ENCODE measurements at places on chromosomes 11 and 22.
A peak's percentile ranks its signal among the peaks of the same experiment; 100 is the strongest.

- no peak for DNase-seq
Observed at GRCh38 chr11:27694992-27695391, 5.3 kb downstream of the BDNF start.

GRCh38 chr11:119320776-119321524 is 4.0 kb upstream of the MCAM start:
- no peak for DNase-seq

GRCh38 chr22:32754413-32755041 is 47.0 kb upstream of the TIMP3 start:
- DNase-seq: no peak

DNA sequence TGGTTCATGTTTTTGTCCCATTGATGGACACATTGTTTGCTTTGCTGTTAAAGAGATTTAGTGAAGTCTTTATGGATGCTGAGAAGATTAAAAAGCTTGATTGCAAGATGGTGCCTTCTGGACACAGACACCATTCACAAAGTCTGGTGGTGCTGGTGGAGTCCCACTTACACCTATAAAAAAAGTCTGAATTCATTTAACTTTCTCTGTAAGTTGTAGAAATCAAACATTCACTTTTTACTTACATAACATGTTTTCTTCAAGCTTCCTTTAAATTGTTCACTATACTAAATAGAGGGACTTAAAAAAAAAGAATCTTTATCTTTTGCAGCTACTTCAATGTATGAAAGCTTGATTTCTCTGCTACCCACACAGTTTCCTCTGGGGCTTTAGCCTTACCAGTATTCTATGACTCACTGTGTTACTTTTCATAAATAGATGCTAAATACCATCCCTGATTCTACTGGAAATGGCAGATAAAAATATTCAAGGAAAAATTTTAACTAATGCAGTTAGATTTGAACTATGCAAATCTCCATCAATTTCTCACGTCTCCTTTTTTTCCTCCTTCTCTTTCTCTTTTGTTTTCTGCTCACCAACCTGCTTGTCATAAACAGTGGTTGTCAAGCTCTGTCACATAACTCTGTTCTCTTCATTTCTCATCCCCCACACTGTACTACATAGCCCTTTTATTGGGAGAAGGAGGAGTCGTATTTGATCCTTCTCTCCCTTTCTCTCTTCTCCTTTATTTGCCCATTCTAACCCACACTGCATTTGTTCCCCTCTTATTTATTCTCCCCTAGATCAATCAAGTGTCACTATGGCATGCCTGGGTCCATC is 89.7 kb downstream of the FAM76B start:
- DNase-seq: no peak

- DNase-seq: no peak
Observed at GRCh38 chr22:26777156-26777801, 119.9 kb downstream of the MIAT start.

GRCh38 chr22:46367707-46368191 is 32.2 kb downstream of the TRMU start:
- DNase-seq: no peak

DNA sequence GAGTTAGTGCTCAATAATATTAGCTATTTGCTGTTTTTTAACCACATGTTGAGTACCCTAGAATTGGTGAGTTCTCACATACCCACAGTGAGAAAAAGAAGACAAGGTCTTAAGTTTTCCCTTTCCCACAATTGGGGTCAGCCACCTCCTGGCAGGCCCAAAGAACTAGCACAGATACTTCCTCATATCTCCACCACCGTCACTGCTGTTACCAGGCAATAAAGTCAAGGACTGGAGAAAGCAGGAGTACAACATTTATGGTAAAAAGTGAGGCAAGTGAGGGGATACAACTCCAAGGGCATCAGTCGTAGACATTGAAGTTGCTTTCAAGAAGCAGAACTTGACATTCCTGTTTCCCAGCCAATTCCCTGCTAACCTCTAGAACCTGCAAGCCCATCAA is 19.6 kb downstream of the ELP4 start:
- no peak for DNase-seq

DNA sequence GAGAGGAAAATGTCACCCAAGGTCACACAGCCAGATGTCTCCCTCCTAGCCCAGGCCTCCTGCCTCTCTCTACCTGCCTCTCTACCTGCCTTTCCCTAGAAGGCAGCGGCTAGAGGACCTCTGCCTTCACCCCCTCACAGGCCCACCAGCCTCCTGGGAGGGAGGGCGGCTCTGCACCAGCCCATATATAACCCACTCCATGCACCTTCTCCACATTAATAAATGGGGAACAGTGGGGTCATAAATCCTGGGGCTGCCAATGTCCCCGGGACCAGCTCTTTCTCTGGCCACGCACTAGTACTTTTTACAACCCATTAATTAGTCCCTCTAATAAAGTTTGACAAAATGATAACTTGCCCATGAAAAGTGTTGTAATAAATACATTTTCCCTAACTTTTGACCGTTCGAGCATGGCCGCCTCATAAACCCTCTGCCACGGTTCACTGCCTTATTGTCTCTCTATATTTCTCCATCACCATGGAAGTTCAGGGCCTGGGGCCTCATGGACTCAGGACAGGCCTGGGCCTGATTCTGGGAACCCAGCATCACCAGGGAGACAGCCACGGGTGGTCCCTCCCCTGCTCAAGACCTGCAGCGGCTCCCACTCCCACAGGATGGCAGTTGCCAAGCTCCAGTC is 102.1 kb downstream of the MN1 start:
- no peak for DNase-seq

GRCh38 chr11:121159741-121160140 is 58.7 kb downstream of the TECTA start:
- DNase-seq: no peak

DNA sequence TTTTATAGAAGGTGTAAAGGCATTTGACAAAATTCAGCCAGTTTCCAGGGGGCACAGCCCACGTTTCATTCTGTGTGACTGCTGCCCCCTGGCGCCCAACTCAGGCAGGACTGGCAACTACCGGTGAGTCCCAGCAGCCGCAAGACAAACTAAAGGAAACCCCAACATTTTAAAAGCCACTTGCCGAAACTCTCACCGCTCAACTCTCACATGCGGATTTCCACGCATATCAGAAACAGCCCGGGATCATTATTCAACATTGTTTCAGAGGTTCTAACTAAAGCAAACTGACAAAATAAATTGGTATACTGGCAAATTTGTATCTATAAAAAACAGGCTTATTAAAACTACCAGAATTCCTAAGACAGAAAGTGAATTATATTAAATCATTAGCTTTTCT is 48.2 kb downstream of the MORC2 start:
- DNase-seq: peak; percentile 67

DNA sequence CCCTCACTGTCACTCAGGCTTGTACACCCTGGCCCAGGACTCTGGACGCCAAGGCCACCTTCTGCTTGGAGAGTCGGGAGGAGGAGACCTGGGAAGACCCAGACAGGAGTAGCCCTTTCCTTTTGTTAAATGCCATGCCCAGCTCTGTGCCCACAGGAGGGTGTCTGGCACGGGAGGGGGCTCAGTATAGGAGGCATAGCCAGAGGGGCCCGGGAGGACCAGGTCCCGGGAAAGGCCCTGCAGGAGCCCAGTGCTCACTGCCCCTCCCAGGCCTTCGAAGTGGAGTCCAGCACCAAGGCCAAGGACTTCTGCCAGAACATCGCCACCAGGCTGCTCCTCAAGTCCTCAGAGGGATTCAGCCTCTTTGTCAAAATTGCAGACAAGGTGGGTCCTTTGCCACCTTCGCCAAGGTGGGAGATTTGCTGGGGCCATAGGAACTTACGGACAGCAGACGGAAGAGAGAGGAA is 79.0 kb downstream of the MYO7A start:
- no peak for DNase-seq

DNA sequence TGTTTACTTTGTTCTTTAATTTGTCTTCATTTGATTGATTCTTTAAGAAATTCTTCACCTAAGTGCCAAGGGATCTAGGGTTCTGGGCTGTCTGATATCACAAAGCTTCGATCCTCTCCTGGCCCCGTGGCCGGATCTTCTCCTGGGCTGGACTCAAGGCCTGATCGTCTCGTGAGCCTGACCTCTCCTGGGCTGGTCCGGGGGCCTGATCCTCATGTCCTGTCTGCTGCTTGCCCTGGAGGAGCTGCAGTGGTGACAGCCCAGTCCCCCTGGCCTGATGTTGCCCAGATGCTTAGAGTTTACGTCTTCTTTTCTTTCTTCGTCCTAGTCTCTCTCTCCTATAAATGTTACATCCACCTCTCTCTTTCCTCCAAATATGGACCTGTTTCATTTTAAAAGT is 3.3 kb downstream of the NADSYN1 start:
- DNase-seq: no peak

DNA sequence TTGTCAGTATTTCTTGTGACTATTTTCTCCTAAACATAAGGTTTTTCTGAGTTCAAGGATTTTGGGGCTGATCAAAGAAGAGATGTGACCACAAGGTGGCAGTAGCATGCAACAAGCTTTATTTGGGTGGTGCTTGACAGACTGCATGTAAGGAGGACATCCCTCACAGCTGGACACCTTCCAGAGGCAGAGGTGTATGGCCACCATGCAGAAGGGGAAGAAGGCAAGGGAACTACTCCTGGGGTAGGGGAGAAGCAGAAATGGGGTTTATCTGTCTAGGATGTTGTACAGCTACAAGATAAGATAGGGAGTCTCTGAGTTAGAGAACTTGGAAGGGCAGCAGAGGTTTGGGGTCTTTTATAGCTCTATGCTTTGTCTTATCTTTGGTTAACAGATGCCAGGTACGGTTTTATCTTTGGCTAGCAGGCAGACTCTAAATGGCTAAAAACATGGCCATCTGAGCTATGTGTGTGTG is 5.1 kb upstream of the BIRC2 start:
- peak; percentile 35 for DNase-seq

DNA sequence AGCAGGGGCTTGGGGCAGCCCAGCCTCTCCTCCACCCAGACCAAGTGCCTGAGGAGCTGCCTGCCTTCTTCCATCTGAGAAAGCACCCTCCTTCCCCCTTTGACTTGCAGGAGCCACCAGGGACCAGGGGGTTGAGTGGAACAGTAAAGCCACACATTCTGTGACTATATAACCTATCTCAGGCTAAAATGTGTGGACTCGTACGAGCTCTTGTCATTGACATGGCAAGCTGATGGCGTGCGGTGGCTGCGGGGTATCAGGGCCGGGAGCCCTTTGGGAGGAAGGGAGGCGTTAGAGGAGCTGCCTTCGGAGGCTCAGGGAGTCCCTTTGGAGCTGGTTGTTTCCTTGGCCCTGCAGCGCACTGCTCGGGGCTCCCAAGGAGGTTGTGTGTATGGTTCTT is 84.5 kb downstream of the CEP164 start:
- DNase-seq: no peak

GRCh38 chr11:70604630-70605467 is 206.5 kb downstream of the CTTN start:
- no peak for DNase-seq

DNA sequence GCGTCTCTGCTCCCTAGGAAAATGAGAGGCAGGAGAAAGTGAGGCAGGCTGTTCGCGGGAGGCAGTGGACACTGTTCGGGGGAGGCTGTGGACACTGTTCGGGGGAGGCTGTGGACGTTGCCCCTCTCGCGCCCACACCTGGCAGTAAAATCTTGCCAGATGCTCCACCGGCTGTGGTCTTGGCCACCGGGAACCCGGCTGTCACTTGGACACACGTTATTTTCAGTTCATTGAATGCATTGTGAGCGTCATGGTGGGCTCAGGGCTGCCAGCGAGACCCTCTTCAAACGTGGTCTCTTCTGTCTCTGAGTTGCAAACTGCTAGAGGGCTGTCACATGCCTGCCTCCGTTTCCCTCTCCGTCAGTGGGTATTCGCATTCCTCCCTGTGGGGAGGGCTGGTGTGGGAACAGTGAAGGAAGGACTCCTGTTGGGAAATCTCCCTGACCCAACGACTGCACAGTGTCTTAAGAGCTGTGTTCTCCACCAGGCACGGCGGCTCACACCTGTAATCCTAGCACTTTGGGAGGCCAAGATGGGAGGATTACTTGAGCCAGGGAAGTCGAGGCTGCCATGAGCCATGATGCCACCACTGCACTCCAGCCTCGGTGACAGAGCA is 1.4 kb downstream of the PRR5 start:
- DNase-seq: no peak

DNA sequence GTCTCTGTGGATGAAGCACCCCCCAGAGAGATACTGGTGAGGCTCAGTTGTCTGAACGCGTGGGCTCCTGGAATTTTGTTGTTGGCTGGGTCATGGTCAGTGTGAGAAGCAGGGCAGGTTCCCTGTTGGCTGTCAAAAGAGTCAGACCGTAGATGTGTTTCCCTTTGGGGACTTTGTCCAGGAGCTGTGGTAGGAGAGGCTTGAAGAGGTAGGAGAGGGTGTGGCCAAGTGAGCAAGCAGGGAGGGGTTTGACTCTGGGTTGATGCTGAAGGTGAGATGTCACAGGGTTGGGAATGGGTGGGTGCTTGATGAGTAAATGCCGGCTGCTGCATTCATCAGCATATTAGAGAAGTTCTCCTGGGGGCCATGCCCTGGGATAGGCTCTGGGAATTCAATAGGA is 803.2 kb downstream of the TBC1D22A start:
- no peak for DNase-seq

DNA sequence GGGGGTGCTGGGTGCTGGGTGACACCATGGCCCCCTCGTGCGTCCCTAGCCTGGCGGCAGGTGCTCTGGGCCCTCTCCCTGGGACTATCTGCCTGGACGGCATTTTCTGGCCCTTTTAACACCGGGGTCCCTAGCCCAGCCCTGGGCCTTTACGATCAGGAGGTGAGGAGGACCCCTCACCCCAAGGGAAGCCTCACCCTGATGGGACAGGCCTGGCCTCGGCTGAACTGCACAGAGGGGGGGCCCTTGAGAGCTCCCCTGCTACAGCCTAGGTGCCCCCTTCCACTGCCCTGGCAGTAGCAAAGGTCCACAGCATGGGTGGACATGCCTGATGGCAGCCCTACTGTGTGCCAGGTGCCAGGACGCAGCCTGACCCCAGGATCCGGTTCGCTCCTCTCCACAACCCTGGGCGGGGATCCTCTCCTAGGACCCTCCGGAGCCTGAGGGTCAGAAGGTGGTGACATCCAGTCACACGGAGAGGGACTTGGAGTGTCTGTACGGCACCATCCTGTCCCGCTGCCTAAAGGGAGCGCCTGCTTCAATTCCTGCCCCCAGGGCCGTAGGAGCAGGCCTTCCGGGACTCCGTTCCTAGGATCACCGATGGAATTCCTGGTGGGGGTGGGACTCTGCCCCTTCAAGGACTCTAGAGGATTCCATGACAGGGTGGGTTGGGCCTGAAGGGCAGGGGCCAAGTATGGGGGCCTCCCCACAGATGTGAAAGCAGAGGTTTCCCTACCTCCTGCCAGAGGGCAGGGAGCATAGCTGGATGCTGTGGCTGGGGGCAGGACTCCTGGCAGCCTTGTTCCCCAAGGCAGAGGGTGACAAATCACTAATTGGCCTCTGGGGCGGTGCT is 33.0 kb upstream of the TH start:
- DNase-seq: no peak

GRCh38 chr11:61503135-61503770 is 5.3 kb upstream of the LRRC10B start:
- no peak for DNase-seq

- DNase-seq: no peak
Observed at GRCh38 chr22:17855572-17856290, 81.5 kb upstream of the BID start.

GRCh38 chr22:46545086-46545792 is 7.8 kb upstream of the CELSR1 start:
- no peak for DNase-seq

Measured in stimulated activated CD8-positive, alpha-beta memory T cell treated with anti-CD3 and anti-CD28 coated beads, Interleukin-4, amount 100 ng/mL, for 4 hours (primary cell).